ENCODE measurements at places on chromosomes 1 and 21.

DNA sequence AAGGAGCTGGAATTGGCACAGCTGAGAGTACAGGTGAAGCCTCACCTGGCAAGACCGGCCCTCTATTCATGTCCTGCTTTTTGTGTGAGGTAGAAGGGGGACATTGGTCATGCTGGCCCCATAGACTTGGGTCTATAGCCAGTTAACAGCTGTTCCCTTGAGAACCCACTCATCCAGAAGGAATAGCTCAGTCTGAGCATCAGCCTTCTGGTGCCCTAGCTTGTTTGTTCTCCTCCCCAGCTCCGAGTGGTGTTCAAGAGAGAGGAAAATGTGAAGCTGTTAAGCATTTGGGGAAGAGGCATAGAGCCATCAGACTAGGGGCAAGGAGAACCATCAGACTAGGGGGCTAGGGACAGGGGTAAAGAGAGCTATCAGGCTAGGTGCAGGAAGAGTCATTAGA lies 290.9 kb downstream of the SIPA1L2 start:
- no peak for DNase-seq

GRCh38 chr1:99965646-99966375 lies 4.0 kb upstream of the SLC35A3 start:
- no peak for DNase-seq

GRCh38 chr1:160257411-160258015 lies 4.8 kb downstream of the DCAF8 start:
- DNase-seq = no peak

DNA sequence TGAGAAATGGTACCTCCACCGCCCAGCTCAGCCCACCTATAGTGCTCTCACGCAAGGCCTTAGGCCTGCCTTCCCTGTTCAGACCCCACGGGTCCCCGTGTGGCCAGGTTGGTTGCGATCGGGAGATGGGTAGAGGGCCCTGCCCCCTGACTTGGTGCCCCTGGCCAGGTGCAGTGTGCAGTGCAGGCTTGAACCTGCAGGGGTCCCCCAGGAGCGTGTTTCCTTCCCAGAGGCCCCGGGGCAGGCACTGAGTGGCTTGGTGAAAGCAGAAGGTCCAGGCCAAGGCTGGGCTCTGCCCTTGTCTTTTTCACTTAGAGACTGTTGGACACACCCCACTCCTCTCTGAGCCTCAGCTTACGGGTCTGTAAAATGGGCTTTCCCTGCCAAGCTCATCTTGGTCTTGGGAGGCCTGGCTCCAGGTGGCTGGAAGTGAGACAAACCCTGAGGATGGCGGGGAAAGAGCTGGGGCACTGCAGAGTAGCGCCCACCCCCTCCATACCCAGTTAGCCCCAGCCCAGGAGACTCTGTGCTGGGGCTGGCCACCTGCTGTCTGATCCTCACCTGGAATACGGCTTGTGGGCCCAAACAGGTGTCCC lies 9.3 kb upstream of the HES5 start:
- no peak for DNase-seq

GRCh38 chr1:158527190-158527815 lies 26.9 kb downstream of the OR6Y1 start:
- no peak for DNase-seq

DNA sequence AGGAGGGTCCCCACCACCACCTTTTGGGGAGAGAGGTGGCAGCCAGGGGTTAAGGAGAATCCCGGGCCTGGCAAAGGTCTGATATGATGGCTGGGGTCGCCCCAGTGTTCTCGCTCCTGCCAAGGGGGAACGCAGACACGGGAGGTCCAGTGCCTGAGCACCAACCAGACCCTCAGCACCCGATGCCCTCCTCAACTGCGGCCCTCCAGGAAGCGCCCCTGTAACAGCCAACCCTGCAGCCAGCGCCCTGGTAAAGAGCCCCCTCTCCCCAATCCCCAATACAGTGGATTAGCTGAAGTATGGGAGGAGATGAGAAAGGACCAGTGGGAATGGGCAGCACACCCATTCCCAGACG lies 10.4 kb downstream of the ADAMTSL4 start:
- DNase-seq = no peak

DNA sequence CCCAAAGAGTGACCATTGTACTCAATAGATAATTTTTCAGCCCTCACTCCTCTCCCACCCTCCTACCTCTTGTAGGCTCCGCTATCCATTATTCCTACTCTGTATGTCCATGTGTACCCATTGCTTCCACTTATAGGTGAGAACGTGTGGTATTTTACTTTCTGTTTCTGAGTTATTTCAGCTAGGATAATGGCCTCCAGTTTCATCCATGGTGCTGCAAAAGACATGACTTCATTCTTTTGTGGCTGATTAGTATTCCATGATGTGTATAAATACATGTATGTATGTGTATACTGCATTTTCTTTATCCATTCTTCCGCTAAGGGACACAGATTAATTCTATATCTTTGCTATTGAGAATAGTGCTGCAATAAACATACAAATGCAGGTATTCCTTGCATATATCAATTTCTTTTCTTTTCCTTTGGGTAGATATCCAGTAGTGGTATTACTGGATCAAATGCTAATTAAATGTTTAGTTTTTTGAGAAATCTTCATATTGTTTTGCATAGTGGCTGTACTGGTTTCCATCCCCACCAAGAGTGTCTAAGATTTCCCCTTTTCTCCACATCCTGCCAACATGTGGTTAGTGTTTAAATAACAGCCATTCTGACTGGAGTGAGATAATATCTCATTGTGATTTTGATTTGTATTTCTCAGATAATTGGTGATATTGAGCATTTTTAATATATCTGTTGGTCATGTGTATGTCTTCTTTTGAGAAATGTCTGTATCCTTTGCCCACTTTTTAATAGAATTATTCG lies 4.9 kb downstream of the LY9 start:
- DNase-seq = no peak

- no peak for DNase-seq
These were observed 441.5 kb downstream of the SMYD3 start for GRCh38 chr1:246065592-246065991.

DNA sequence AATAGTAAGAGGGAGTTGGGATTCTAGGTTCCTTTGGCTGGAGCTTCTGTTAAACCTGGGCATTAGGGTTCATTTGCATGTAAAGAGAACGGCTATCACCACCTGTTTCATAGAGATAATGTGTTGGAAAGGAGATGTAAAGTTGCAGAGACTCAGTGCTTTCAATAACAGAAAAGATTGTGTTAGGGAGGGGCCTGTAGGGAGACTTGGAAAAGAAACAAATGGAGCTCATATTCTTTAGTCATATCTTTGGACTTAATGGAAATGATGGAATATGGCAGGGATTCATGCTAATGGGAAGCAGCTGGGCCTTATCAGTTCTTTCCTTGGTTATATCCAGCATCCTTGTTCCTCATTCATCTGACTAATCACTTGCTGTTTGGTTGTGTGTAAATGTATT lies 144.9 kb downstream of the CD247 start:
- no peak for DNase-seq

DNA sequence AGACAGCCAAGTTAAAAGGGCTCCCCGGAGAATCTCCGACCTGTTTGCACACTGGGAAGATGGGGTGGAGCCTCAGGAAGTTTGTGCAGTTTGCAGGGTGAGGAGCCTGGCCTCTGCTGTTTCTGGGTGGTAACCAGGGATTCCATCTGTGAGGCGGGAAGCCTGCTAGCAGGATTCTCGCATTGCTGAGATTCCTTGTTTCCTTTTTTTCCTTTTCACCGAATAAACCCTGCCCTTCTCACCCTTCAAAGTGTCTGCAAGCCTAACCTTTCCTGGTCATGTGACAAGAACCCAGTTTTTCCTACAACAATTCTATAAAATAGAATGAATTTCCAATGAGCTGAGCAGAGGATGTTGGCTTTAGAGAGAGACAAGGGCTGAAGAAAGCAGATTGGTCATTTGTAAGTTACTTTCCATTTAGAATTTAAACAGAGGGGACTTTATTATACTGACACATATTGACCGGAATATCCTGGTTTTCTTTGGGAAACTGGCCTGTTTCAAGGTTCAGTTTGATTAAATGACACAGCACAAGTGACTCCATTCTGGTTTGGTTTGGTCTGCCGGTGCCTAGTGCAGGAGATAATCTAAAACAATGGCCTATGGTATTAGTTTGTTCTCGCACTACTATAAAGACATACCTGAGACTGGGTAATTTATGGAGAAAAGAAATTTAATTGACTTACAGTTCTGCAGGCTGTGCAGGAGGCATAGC lies 48.7 kb upstream of the DNAH14 start:
- no peak for DNase-seq

Measured in head of caudate nucleus (tissue), 42 donors.